ENCODE measurements at places on chromosomes 2 and 18.

GRCh38 chr2:10123281-10123680, 742 bp downstream of the RRM2 start:
- no peak for DNase-seq

DNA sequence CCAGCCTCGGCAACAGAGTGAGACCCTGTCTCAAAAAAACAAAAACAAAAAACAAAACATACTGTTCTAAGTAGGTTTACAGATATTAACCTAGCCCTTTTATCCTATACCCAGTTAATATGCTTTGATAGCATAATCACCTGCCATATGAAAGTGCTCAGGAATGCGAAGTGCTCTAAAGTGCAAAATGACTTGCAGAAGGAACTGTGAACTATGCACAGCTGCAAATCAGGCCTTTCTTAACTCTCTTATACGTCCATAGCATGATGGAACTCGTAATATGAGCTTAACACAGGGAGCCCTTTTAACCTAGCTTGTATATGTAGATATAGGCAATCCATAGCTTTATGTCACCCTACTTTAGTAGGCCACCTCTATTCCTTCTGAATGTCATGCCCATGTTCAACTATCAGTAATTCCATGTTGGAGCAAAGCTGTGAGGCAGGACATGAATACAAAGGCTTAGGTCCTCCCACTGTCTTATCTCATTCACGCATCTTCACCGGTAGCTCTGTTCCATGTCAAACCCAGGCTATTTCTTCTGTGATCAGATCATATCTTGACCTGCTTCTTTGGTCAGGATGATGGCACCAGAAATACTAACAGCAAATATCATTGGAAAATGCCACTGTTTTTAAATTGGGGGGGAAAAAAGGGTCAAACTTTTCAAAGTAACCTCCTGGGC, 72.9 kb downstream of the PRPF40A start:
- no peak for DNase-seq

GRCh38 chr18:51068105-51068504, 38.1 kb downstream of the SMAD4 start:
- no peak for DNase-seq

- DNase-seq = no peak
Observed at GRCh38 chr2:156672556-156673332, 236.6 kb downstream of the GPD2 start.

- DNase-seq = no peak
Observed at GRCh38 chr2:164102366-164102765, 366.6 kb upstream of the FIGN start.

GRCh38 chr2:238055841-238056240, 5.0 kb upstream of the SCLY start:
- DNase-seq = no peak

- DNase-seq = no peak
Observed at GRCh38 chr2:96198921-96199320, 9.7 kb downstream of the STARD7 start.

DNA sequence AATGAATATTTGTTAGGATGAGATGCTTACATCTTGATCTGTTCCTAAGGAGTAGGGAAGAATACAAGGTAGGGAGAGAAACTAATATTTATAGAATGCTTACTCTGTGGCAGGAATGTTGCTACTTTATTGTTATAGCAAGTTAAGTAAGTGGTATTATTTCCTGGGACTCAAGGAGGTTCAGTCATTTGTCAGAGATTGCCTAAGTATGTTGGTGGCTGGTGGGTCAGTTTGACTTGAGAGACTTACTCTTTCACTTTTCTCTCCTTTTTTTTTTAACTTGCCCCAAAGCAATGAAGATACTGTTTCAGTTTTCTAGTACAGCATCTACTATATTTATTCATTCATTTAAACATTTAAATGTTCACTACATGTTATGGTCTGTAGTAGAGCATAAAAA, 209.2 kb upstream of the STON1 start:
- no peak for DNase-seq

GRCh38 chr2:212994976-212995375, 156.4 kb downstream of the IKZF2 start:
- DNase-seq = no peak

DNA sequence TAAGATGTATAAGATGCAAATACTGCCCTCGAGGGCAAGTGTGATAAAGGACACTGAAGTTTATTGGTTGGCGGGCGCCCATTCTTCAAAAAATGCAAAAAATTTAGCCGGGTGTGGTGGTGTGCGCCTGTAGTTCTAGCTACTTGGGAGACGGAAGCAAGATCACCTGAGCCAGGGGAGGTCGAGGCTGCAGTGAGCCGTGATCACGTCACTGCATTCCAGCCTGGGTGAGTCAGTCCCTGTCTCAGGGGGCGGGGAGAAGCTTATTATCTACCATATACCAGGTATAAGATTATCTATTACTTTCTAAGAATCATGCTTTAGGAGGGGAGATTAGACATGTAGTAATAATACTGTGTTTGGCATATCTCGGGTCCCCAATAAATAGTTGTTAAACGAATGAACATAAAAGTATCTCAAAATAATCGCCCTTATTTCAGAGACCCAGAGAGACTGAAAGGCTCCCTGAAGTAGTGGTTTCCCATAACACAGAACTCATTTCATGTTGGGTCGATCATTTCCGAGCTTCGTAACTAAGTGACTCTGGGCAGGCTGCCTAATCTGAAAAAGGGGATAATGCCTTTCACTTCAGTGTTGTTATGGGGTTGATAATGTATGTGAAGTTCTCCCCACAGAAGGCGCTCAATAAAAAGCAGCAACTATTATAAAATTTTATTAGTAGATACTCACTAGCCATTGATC, 1.2 kb upstream of the SELENOI start:
- no peak for DNase-seq

DNA sequence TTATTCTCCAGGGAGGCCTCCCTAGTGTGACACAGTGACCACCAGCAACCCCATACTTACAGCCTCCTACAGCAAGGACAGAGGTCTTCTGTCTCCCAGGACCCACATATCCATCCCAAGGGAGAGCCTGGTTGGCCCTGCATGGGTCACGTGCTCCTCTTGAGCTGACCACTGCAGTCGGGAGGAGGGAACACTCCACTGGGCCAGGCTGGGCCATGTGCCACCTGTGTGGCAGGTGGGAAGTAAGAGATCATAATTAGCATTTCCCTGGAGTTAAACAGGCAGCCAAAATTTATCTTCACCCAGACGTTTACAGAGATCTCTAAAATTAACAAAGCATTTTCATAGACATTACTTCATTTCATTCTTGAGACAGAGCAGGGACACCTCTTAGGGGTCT, 33.4 kb upstream of the MLPH start:
- DNase-seq = no peak

GRCh38 chr18:80191907-80192652, 55.2 kb downstream of the PARD6G start:
- no peak for DNase-seq
